ENCODE measurements at places on chromosomes 5 and 9.

- DNase-seq, result no peak
Observed at GRCh38 chr5:109354761-109355160, 55.0 kb downstream of the PJA2 start.

DNA sequence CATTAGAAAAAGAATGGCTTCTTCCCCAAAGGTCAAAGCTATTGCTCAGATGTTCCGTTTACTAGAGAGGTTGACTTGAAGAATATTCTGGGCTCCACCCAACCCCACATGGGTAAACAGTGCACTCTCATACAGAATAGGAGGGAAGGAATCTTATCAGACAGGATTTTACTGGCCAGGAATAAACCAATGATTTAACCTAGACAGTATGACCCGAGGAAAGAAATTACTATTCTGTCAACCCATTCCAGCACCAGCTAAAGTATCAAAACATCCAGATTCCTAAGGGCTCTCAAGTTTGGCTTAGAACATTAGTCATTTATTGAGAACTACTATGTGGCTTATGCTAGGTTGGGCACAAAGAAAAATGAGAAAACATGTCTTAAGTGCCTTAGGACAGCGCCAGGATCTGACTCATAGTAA is 493.6 kb upstream of the KLF4 start:
- no peak for DNase-seq

- no peak for DNase-seq
Observed at GRCh38 chr5:96940586-96940985, 4.7 kb downstream of the LNPEP start.

- DNase-seq, result no peak
Observed at GRCh38 chr5:172770374-172770674, 671 bp downstream of the DUSP1 start.

GRCh38 chr5:161745392-161745791 is 59.9 kb downstream of the GABRA6 start:
- no peak for DNase-seq

GRCh38 chr9:117720555-117720954 is 16.4 kb downstream of the TLR4 start:
- DNase-seq, result no peak

GRCh38 chr9:136075134-136075841 is 19.8 kb downstream of the NACC2 start:
- no peak for DNase-seq

DNA sequence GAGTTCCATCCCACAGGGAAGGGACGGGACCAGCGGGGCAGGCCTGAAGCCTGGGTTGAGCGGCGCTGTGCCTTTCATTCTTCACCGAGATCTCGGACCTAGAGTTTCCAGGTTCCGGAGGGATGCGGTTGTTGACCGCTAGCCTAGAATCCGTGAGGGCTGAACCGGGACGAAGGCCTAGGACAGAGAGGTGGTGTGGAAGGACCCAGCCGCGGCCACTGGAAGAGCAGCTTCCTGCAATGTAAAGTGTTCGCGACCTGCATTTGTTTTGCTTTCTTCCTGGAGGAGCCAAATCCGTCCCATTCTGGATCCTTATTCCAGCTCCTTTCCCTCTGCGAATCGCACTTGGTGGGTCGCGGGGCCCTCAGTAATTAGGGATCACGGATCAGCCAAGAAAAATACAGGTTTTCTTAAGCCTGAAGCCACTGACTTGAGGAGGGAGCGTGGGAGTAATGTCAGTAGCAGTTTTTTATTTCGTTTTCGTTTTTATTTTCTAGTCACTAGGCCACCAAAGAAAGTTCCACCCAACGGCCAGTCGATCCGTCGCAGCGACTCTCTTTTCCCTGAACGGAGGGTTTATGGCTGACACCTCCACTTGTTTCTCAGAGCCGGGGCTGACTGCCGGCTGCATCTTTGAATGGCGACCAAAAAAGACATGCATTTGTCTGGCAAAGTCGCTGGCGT is 48.6 kb downstream of the ANXA2R start:
- no peak for DNase-seq

DNA sequence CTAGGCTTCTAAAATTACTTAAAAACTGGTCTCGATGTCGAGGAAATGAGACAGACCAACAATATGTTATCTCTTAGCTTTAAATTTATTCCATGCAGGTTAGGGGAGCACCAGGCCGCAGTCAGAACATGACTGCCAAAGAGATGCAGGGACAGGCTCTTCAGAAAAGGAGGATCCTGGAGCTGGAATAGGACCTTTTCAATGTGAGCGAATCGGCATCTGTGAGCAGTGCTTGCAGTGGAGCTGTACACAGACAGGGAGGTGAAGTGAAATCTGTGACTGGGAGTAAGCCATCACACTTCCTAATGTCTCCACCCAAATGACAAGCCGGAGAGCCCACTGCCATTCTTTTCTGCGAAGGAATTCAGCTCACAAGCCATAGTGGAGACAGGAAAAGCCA is 78.2 kb downstream of the EFNA5 start:
- no peak for DNase-seq

- DNase-seq, result no peak
Observed at GRCh38 chr9:4922730-4923129, 62.3 kb upstream of the JAK2 start.

- DNase-seq, result no peak
Observed at GRCh38 chr5:6907320-6907918, 194.2 kb downstream of the TENT4A start.

DNA sequence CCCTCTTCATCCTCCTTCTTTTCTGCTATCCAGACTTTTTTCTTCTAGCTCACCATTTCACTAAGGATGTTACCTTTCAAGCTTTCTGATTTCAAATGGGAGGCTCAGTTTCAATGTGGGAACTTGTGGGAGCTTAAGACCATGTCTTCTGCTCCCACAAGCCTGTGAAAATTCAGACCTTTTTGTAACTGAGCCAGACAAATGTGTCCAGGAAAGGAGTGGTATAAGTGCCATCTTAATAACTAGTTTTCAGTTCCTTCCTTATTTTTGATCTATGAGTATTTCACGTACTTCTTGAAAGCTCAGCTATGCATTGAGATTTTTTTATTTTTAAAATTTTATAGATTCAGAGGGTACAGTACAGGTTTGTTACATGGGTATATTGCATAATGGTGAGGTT is 4.6 kb upstream of the ERCC6L2 start:
- no peak for DNase-seq

DNA sequence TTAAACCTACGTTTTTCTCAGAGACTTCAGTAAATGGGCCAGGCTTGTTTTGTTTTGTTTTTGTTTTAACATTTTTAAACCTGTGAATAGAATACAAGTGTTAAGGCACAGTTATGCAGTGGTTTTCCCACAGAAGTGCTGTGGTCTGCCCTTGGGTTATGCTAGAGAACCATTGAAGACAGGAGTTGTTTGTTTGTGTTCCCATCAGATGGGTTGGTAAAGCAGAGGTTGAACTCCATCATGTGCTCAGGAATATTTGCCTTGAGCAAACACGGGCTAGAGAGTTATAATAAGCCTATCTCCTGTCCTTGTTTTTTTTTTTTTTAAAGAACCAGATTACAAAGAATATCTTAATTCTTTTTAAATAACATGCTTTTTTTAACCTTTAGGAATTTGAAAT is 28.5 kb downstream of the RHOBTB3 start:
- DNase-seq, result no peak

DNA sequence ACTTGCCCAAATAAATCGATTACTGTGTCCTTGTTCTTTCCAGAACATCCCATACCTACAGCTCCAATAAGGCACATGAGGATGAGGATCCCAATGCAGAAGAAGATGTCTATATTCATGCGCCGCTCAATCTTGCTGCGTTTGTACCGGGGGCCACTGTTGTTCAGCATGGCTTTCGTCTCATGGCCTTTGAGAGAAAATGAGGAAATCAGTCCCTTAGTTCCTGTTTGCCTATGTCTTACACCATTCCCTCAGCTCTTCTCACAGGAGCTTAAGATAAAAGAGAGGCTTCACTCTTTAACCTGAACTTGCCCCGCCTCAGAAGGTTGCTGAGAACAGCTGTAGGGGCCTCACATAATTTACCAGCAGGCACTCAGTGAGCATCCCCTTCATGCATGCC is 211.6 kb downstream of the ATP10B start:
- no peak for DNase-seq

GRCh38 chr9:129861447-129861827 is 26.2 kb downstream of the USP20 start:
- DNase-seq, result no peak

- no peak for DNase-seq
Observed at GRCh38 chr5:9343146-9343850, 202.6 kb downstream of the SEMA5A start.

Data from NCI-H1092 (cell line).